ENCODE measurements at places on chromosomes 1 and 21.

GRCh38 chr1:10152709-10153284 lies 57.6 kb upstream of the KIF1B start:
- DNase-seq, result peak; percentile 80

DNA sequence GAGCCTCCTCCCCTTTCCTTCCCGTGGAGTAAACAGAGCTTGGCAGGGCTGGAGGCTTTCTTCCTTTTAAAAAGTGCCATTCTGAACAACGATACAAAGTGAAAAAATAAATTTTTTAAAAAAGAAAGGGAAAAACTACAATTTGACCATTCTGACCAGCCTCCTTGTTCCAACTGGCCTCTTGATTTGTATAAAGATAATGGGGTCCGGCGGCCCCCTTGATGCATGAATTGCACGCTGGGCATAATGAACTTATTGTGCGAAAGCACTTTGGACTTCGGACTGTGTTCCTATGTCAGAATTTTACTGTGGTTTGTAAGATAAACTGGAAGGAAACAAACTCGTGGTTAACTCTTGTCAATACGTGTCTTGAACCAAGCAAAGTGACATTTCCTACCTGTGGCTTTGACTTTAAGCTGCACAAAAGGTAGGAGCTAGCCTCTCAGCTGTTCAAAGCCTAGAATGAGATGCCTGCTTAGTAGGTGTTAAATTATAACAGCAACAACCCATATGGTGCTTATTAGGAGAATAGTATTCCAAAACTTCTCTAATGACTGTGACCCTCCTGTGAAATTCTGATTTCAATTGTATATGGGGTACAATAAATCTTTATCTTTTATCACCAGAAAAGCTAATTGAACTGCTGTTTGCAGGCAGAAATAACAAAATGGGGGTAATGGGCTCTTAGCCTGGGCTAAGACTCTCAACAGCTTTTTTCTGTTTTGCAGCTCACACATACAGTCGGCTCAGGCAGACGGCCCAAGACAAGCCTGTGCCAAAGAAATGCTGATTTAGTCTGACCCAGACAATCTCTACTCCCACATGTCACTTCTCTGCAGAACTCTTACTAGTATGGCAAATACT lies 9.3 kb downstream of the IRF2BP2 start:
- DNase-seq, result no peak

GRCh38 chr1:7608628-7609305 lies 162.3 kb upstream of the VAMP3 start:
- no peak for DNase-seq

DNA sequence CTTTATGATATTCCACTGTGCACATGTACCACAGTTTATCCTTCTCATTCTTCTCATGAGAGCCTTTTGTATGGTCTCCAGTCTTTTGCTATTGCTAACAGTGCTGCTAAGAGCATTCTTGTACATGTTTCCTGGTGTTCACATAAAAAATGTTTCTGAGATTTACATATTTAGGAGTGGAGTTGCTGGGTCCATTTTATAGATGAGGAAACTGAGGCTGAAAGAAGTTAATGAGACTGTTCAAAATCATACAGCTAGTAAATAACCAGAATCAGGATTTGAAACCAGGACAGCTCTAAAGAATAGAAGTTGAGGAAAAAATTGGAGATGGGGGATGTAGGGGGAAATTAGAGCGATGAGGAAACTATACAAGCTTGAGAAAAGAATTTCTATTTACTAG lies 27.8 kb upstream of the RGS16 start:
- no peak for DNase-seq

GRCh38 chr1:233240829-233241682 lies 54.5 kb downstream of the PCNX2 start:
- DNase-seq, result peak; percentile 29

DNA sequence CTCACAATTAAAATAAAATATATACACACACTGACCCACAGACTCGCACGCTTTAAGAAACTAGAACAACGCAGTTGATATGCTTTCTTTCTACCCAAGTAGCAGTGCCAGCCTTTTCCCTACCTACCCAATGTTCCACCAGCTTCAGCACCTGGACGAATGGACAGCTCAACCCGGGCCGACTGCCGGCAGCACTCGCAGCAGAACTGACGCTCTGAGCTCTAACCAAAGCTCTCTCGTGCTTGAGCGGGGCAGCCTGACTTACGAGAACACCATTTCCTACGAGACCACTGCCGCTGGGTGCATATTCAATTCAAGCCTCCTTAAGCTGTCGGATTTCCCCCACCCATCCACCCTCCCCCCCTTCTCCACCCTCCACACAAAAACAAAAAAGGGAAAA lies 127.4 kb upstream of the DPYD start:
- peak; percentile 73 for DNase-seq

GRCh38 chr1:54810153-54810942 lies 9.2 kb upstream of the TTC22 start:
- DNase-seq, result peak; percentile 35

DNA sequence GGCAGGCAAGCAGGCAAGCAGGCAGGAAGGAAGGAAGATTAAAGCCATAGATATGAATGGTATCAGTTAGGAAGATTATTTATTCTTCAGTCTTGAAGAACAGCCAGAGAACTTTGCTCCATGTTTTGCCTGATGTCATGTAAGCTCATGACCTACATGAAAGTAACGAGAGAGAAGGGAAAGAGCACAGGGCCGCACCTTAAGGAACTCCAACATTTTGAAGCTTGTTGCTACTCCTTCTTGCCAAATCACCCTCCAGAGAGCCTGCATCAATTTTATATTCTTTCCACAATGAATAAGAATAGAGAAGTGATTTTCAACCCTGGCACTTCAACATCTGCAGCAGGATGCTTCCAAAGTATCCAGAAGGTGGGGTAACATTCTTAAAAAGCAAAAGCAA lies 78.0 kb upstream of the EFHD2 start:
- DNase-seq, result no peak

DNA sequence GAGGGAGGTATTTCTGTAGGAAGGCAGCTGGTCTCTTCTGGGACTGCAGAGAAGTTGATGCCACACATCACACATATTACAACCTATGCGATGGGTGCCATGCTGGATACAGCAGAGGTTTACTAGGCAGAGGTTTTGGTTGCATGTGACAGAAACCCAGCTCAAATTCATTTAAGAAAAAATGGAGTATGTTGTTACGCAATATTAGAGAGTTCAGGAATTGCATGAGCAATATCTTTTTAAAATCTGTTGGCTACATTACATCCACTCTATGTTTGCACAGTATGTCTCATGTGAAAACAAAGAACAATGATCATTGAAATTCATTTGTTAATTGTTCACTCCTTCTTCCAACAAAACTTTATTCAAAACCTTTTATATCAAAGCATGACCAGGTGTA lies 425.2 kb downstream of the RWDD3 start:
- DNase-seq, result no peak

- peak; percentile 3 for DNase-seq
Observed at GRCh38 chr1:177753655-177754054, 216.2 kb downstream of the SEC16B start.

DNA sequence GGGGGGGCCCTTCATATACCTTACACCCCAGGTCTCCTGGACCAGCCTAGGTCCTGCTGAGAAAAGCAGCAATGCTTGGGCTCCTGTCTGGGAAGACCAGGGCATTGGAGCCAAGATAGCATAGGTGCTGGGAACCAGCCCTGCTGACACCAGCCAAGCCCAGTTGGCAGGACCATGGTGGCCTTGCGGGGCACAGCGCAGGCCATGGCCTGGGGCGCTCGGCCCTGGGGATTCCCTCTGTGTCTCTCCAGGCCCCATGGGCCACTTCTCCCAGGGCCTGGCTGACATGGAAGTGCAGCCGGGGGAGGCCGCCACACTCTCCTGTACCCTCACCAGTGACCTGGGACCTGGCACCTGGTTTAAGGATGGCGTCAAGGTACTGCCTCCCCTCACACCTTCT lies 23.3 kb downstream of the IGFN1 start:
- DNase-seq, result no peak

DNA sequence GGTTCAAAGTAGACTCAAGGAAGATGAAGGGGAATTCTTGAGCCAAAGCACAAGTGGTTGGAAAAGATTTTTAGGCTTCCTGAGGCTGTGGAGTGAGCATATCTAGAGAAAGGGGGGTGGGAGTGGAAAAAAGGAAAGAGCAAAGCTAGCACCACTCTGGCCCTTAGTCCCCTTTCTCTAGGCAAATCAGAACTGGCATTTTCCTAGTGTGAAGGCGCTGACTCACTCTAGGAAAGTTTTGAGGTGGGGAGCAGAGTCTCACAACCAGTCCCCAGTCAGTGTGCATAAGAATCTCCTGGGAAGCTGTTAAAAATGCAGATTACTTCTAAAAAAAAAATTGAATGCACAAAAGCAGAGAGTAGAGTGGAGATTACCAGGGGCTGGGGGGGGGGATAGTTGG lies 3.4 kb upstream of the GPR89B start:
- DNase-seq, result no peak

- DNase-seq, result no peak
Observed at GRCh38 chr1:183246436-183246835, 60.4 kb downstream of the LAMC2 start.

- no peak for DNase-seq
Observed at GRCh38 chr1:215263636-215264035, 181.1 kb downstream of the KCNK2 start.

DNA sequence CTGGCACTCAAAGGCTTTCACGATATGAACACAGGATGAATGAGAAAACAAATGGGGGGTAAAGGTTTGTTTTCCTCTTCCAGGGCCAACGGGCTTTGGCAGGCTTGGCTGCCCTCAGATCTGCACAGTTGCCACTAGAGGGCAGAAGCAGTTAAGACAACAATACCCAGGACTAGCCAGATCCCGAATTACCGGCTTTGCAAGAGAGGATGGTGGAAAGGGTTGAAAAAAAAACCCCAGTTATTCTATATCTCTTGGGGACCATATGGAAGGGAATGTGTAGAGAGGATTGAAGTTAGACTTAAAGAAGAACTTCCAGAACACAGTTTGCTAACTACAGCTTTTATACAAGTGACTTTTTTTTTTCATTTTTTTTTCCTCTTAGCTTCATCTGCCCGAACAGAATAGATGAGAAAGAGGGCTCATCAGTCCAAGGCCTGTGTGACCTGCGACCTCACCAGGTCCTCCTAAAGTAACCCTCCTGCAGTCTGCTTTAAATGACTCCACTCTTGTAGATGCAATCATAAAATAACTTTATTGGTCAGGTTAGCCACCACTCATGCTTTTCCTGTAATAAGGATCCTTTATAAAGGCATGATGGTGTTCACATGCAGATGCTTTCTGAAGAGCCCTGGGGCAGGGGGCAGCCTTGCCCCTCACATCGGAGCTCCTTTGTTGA lies 10.7 kb downstream of the FMOD start:
- DNase-seq, result peak; percentile 72

GRCh38 chr1:206904423-206905142 lies 7.3 kb downstream of the IL24 start:
- DNase-seq, result no peak

DNA sequence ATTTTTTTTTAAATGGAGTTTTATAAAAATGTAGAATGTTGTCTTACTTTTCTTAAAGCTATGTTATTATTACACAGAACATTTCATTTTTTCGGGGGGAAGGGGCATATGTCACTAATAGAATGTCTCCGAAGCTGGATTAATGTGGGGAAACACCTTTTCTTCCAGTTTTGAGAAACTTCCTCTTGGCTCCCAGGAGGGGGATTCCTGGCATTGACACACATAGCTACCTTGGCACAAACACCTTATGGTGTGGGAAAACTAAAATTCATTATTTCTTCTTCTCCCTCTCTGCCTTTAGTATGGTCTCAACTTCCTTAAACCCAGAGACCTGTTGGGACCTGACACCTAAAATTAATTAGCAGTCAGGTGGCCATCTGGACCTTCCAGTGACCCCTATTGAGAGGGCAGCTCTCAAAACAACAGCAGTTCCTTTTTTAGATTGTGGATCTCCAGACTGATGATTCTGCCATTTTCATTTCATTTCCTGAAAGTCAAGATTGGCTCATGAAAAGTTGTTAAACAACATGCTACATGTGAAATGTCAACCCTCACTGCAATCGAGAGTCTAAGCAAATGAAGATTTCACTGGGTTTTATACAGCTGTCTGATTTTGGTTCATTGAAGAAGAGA lies 70.1 kb upstream of the EDEM3 start:
- DNase-seq, result no peak

GRCh38 chr1:61420909-61421835 lies 303.8 kb downstream of the TM2D1 start:
- DNase-seq, result no peak

- DNase-seq, result peak; percentile 72
Observed at GRCh38 chr1:1906185-1907097, 8.6 kb upstream of the CALML6 start.

- no peak for DNase-seq
Observed at GRCh38 chr21:40243685-40244084, 376.4 kb downstream of the PCP4 start.

DNA sequence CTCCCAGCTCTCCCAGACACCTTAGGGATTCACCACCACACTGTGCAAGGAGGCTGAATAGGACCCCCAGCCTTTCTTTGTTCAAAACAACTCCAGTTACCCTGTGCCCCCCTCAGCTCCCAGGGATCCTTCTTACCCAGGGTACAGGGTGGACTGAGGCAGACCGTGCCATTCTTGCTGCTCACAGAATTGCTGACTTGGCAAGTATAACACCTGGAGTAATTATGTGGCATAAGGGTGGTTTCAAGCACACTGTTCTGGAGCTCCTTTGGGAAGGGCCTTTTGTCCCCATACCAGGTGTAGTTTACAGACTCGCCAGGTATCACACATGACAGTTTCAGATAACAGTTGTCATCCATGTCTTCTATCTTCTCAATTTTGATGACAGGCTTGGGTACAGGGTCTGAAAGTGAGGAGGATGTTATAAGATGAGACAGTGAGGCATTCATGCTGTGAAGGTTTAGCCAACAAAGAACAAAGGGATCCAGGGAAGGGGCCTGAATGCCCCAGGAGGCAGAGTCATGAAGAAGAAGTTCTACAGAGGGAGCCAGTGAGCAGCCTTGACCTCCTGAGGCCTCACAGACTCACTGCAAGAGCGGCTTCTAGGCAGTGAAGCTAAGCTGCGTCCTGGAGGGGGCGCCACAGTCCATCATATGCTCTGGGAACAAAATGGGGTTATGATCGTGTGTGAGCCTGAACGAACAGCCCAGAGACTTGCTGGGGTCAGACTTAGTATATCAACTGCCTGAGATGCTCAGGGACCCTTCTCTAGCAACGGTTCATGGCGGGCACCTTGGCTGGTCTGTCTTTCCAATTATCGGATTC lies 30.3 kb downstream of the CD48 start:
- DNase-seq, result peak; percentile 5

- DNase-seq, result no peak
Observed at GRCh38 chr1:57770772-57771171, 346.9 kb upstream of the DAB1 start.

DNA sequence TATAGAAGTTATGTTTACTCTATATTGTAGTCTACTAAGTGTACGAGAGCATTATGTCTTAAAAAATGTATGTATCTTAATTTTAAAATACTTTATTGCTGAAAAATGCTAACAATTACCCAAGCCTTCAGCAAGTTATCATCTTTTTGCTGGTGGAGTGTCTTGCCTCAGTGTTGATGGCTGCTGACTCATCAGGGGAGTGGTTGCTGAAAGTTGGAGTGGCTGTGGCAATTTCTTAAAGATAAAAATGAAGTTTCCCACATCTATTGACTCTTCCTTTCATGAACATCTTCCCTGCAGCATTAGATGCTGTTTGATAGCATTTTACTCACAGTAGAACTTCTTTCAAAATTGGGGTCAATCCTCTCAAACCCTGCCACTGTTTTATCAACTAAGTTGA lies 95.8 kb downstream of the CDC7 start:
- no peak for DNase-seq

All from nucleus accumbens (tissue), 56 donors.